ENCODE measurements at places on chromosomes 11 and 22. TPM values are rescaled to one million over a fixed set of nuclear protein-coding genes. Genes with fewer than 3 reads are reported as not detected.
A peak's percentile ranks its signal among the peaks of the same experiment; 100 is the strongest.

DNA sequence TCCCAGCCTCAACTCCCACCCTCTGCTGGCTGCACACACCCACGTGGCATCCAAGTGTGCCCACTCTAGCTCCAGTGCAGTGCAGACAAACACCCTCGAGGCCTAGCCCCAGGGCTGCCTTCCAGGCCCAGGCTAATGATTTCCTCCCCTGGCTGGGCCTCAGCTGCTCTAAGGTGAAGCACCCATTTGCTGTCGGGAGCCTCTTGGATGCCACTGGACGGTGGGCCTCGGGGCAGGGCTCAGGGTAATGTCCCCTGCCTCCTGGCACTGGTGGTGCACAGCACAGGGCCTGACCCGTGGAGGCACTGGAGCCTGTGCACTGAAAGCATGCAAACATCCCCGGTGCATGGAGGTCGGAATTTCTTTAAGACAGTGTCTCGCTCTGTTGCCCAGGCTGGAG lies 635.2 kb downstream of the TBC1D22A start:
- no peak for DNase-seq

DNA sequence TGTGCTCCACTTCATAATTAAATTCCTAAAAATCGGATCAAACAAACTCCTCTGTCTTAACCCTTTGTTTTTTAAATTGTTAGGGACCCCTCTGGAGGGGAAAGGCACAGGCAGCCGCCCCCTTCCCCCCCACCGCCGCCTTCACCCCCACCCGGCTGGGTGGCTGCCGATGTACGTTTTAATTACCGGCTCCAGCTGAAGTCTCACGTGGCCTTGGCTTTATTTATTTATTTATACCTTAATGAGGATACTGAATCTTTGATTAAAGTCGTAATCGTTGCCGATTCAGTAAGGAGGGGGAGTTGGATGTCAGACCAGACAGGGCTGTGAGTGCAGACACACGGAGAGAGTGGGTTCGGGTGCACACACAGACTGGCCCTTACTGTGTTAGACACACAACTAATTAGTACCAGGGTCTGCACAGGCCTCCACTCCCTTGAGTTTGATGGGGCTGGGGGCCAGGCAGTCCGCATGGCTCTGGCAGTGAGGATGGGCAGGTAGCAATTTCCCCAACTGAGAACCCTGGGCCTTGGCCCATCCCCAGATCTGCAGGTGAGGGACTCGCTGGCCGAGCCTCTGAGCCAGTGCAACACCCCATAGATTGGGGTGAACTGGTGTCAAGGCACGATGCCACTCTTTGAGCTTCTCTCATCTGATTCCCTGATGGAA lies 51.3 kb upstream of the NNMT start:
- DNase-seq: no peak

DNA sequence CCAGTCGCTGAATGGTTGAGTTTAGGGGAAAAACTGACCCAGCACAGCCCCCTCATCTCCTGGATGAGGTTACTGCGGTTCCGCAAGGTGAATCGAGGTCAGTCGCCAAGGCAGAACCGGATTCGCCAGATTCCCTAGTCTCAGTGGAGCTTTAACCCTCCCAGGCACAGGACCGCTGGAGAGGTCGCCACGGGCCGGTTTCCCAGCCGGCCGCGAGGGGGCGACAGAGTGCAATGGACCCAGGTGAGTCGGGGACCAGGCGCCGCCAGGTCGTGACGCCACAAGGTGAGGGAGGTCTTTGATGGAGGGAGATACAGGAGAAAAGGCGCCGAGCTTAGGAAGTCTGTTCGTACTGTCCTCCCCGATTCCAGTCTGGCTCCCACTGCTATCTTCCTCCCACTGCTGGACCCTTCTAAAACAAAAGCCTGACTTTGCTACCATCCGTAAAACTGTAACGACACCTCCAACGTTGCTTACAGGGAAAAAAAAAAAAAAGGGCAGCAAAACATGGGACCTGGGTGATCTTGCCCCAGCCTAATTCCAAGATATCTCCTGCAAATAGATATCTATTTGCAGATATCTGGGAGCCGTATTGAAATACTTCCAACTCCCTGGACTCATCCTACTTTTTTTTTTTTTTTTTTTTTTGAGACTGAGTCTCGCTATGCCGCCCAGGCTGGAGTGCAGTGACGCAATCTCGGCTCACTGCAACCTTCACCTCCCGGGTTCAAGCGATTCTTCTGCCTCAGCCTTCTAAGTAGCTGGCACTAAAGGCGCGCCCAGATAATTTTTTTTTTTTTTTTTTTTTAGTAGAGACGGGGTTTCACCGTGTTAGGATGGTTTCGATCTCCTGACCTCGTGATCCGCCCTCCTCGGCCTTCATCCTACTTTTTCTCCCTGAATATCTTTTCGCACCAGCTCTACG lies 1.4 kb upstream of the GGA1 start:
- peak; percentile 88 for DNase-seq

The MTMR2 gene
- 68.9 TPM for total RNA-seq

- peak; percentile 78 for DNase-seq
Measured at GRCh38 chr11:109421981-109422869, at the start of gene C11orf87. TSS of gene C11orf87 (plus strand) at chr11:109422190. CDS start at chr11:109423634, 1,444 bp downstream.

All from neural progenitor cell (in vitro differentiated cells).